ENCODE measurements at places on chromosomes 1 and 21. TPM values are rescaled to one million over a fixed set of nuclear protein-coding genes. Genes with fewer than 3 reads are reported as not detected.

DNA sequence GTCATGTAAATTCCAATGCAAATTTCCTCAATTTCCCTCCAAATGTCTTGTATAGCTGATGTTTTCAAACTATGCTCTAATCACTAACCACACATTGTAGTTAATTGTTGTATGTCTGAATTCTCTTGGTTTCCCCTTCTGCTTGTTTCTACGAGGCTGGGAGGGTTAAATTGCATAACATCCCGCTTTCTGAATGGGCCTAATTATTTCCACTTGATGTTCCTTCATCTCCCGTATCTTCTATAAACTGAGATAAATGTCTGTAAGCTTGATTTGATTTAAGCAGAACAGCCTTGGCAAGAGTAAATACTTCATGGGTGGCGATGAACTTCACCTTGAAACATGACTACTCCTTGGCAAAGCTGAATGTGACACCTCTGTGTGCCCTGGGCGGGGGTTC is 72.2 kb downstream of the SERINC2 start:
- DNase-seq: no peak

DNA sequence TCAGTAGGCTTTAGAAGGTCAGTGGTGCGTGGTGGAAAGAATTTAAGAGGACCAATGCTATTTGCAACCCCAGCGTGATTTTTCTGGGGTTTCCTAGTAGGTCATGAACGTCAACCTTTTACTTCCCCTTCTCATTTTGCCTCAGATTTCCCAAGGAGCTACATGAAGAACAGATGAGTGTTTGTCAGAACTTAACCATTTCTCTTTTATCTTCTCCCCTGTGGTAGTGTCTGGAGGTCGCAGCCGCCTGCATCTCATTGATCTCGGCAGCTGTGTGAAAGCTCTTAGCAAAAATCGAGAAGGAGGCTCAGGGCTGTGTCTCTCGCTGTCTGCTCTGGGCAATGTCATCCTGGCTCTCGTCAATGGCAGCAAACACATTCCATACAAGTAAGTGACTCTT is 491.1 kb downstream of the KIF26B start:
- no peak for DNase-seq

DNA sequence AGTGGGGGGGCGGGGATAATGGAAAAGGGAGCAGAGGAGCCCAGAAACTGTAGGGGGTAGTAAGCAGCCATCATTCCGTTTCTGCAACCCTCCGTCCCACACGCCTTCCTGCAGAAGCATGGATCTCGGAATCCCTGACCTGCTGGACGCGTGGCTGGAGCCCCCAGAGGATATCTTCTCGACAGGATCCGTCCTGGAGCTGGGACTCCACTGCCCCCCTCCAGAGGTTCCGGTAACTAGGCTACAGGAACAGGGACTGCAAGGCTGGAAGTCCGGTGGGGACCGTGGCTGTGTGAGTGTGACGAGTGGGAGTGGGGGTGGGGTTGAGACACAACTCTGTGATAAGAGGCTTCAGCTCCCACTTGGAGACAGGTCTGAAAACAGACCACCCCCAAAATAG is 706 bp downstream of the CREB3L4 start:
- DNase-seq: no peak

The SNRNP40 gene
- total RNA-seq: 22.7 TPM

The MROH9 gene
- not detected for total RNA-seq

The OR2W3 gene
- not detected for total RNA-seq

GRCh38 chr1:236699366-236699765 is 13.1 kb downstream of the ACTN2 start:
- no peak for DNase-seq

- DNase-seq: no peak
Measured at GRCh38 chr1:31605908-31606427, 11.5 kb upstream of the HCRTR1 start.

GRCh38 chr1:178506669-178507068 is 6.2 kb upstream of the TEX35 start:
- no peak for DNase-seq

GRCh38 chr1:200041337-200042118 is 14.0 kb downstream of the NR5A2 start:
- no peak for DNase-seq

GRCh38 chr1:13540866-13541265 is 27.1 kb upstream of the LRRC38 start:
- DNase-seq: peak; percentile 64

DNA sequence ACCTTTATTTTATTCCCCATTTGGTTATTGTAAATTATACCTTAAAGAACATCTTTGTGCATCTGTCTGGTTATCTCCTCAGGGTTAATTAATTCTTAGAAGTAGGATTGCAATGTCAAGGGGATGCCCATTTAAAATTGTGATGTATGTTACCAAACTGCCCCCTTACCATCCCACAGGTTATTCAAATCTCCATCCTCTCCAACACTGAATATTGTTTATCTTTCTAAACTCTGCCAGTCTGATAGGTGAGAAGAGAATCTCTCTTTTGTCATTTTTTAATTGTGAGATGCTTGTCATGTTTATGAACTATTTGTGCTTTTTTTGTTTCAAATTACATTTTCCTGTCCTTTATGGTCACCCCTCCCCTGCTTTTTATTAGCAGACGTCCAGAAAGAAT is 55.8 kb downstream of the VWA5B1 start:
- DNase-seq: no peak

DNA sequence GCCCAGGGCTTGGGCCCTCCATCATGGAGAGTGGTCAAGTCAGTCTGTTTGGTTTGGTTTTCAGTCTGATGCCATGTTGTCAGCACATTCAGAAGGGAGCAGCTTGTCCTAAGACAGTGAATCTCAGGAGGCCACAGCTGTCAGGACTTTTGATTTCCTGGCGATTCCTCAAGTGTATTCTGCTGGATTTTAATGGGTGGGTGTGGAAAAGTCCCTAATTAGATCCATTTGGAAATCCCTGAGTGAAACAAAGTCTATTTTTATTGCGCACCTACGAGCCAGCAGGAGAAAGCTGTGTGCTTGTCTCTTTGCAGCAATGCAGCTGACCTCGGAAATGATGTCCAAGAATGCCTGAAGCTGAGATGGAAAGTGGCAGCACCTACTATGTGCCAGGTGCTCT is 21.6 kb upstream of the FHAD1 start:
- no peak for DNase-seq

Data from psoas muscle (tissue), 8 donors.